ENCODE measurements at places on chromosomes 2 and 18.

DNA sequence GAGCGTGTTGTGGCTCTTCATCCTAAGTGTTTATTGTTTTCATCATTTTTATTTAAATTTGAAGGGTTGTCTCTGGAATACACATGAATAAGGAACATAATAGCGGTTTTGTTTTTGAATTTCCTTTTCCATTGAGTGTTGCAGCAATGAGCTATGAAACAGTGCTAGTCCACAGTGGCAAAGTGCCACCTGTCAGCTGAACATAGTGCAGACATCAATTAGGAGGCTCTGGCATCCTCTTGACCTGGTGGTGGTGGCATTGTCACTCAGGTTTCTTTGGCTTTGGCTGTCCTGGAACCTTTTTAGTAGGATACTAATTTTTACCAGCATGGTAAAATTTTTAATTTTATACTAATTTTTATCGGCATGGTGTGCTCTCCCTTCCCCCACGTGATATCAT, 63.2 kb downstream of the UGGT1 start:
- DNase-seq = no peak

GRCh38 chr2:65979446-65979845, 455.5 kb upstream of the MEIS1 start:
- DNase-seq = no peak

GRCh38 chr2:120764991-120765677, 29.5 kb downstream of the GLI2 start:
- DNase-seq = no peak

DNA sequence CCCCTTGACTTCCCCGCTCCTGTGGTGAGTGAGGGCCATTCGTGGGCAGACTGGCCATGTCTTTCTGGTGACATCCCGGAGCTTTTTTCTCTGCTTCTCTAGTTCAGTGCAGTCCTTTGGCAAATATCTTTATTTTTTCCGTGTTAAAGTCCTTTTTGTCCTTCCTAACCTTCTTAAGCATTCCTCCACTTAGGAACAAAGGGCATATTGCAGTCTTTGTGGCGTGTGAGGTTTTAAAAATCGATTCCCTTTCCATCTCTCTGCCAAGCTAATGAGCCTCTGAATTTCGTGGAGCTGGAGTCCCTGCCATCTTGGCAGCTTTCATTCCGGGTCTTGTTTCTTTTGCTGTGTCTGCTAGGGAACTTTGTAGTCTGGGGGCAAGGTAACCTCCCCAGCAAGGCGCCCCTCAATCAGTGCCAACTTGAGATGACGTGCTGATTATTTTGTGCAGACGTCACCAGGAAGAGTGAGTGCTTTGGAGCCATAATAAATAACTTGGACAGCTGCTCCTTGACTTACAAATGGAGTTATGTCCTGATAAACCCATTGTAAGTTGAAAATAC, 5.1 kb downstream of the CNNM3 start:
- DNase-seq = no peak

GRCh38 chr2:197078535-197078934, 152.0 kb upstream of the PGAP1 start:
- DNase-seq = no peak
